Activated CD4-positive, alpha-beta T cell treated with anti-CD3 and anti-CD28 coated beads, Interleukin-10, Interleukin-2, amounts not matched to agents 100 ng/mL and 50 ng/mL, durations not matched to agents 16 hours and 8 hours (primary cell): ENCODE measurements at places on chromosomes 3 and 15.

DNA sequence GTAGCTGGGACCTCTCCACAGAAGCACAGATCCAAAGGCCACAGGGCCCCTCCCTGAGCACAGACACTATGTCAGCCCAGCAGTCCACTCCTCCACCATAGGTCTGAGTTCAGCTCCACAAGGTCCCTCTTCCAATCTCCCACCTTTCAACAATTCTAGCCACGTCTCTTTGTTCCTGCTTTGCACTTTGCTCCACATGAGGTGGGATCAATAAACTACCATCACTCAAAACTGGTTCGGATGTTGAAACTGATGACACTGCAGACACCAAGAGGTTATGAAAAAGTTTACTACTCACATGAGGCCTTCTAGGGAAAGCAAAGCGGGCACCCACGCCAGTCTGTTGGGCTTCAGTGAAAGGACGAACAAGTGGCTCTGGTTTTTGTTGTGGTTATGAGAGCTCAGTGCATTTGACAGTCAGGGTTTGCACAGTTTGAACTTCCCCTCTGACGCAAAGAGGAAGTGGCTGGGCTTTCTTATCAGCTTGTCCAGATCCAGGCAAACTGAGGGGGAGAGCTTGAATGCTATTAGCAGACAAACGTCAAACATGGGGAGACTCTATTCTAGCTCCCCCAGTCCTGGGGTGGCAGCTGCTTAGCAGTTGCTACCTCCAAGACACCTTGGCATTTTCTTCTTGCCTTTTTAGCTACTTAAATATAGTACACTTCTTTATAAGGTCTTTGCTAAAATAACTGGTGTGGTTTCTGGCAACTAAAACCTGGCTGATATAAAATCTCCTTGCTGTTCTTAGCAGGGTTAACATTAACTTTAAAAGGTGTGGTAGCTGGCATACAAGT, 37.8 kb downstream of the ZNF445 start:
- peak; percentile 88 for DNase-seq

GRCh38 chr3:6301626-6302025, 559.3 kb upstream of the GRM7 start:
- no peak for DNase-seq

DNA sequence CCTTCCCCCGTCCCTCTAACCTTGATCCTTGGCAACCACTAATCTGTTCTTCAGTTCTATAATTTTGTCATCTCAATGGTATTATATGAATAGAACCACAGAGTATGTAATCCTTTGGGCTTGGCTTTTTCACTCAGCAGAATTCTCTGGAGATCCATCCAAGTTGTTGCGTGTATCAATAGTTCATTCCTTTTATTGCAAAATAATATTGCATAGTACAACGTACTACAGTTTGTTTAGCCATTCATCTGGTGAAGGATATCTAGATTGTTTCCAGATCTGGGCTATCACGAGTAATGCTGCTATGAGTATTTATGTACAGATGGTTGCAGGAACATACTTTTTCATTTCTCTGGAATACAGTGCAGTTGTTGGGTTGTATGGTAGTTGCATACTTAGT, 76.2 kb downstream of the PLXNA1 start:
- DNase-seq, result no peak

DNA sequence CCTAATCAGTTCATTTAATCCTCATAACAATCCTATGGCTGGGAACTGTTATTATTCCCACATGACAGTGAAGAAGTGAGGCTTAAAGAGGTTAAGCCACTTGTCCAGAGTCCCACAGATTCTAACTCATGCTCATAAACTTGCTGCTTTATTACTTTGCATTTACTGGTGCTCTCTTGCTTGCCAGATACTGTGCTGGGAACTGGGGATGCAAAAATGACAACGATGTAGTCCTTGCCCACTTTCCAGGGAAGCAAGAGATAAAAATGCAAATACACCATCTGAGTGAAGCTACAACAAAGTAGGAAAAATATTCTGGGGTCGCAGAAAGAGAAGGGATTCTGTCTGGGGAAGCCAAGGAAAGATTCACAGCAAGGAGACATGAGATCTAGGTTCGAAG, 335.0 kb downstream of the VPS13C start:
- DNase-seq, result no peak

DNA sequence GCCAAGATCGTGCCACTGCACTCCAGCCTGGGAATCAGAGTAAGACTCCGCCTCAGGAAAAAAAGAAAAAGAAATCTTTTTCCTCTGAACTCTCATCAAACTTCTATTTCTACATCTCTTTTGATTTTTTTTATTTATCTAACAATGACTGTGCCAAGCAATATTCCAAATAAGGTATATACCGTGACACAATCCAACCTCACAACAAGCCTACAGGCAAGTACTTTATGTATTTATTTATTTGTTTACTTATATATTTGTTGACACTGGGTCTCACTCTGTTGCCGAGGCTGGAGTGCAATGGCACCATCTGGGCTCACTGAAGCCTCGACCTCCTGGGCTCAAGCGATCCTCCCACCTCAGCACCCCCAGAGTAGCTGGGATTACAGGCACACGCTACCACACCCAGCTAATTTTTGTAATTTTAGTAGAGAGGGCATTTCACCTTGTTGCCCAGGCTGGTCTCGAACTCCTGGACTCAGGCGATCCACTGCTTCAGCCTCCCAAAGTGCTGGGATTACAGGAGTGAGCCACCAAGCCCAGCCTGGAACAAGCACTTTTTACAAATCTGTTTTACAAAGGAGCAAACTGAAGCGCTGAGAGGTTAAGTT, 94.9 kb upstream of the CHD2 start:
- no peak for DNase-seq

DNA sequence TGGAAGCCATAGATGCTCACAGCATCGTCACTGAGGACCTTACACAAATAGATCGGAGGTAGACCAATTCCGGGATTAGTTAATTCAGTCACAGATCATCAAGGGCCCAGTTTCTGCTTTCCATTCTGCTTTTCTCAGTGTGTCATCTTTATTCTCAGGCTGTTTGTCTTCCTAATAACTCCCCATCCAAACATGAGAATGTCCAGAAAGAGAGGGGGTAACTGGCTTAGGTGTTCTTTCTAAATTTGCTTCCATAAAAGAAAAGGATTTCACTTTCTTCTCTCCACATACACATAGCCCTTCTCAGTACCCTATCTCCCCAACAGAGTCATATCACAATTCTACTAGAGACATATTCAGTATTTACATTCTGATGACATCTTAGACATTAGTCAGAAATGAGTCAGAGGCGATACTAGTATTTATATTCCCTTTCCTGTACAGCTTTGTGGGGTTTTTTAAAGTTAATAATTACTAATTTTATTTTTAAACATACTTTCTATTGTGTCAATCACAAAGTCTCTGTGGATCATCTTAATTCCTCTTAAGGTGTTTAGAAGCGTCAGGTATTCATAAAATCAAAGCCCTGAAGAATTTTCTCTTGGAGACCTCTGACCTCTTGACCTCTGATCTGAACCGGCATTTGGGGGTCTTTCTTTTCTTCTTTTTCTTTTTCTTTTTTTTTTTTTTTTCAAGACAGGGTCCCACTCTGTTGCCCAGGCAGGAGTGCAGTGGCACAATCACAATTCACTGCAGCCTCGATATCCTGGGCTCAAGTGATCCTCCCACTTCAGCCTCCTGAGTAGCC, 24.3 kb upstream of the IL12A start:
- DNase-seq, result peak; percentile 46

DNA sequence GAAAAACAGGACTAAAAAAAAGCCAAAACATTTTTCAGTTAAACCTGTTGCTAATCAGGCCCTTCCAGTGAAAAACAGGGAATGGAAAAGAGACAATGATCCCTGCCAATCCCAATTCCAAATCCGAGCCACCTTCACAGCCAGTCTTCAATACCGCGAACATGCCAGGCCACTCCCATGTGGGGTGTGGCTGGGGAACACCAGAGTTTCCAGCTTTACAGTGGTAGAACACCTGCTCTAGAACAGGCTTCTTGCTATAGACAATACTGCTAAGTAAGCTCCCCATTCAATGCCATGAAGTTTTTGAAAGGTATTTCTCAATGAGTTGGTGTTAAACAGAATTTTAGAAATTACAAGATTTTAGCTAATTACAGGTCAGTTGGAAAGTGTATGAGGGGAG, 228.3 kb downstream of the ATP8B4 start:
- DNase-seq, result no peak
